Urinary bladder (tissue), 4 donors: ENCODE measurements at places on chromosomes 2 and 18. TPM values are rescaled to one million over a fixed set of nuclear protein-coding genes. Genes with fewer than 3 reads are reported as not detected.

CLASP1 gene
- 109 TPM for total RNA-seq

GRCh38 chr18:66728951-66729350, 125.1 kb upstream of the CDH19 start:
- no peak for DNase-seq

GRCh38 chr2:227821043-227821942, 7.7 kb downstream of the CCL20 start:
- DNase-seq: no peak

DNA sequence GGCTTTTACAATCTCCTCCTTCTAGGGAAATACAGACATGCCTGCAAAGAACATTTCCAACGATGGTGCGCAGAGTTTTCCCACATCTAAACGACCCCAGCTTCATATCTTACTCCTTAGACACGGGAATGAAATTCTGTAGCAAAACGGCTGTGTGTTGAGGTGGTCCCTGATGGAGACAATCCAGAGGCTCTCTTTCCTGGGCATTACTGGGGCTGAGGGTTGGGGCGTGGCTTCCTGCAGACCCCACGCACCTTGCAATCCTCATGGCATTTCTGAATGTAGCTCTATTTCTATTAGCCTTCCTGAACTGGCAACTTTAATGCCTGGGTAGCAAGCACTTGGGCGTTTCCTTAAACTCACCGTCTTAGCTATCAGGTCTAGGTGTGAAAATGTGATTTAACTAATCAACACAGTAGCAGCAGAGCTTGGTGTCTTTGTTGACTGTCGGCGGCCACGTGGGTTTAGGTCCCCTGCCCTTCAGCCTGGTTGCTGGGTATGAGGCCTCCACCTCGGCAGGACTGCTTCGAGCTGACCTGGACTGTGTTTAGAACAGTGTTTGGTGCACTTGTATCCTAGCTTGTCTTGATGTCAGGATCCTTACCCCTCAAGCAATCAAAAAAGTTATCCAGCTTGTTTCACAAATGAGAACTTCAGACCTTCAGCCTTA, 242.8 kb downstream of the GBX2 start:
- no peak for DNase-seq
